ENCODE measurements at places on chromosomes 11 and 22.

DNA sequence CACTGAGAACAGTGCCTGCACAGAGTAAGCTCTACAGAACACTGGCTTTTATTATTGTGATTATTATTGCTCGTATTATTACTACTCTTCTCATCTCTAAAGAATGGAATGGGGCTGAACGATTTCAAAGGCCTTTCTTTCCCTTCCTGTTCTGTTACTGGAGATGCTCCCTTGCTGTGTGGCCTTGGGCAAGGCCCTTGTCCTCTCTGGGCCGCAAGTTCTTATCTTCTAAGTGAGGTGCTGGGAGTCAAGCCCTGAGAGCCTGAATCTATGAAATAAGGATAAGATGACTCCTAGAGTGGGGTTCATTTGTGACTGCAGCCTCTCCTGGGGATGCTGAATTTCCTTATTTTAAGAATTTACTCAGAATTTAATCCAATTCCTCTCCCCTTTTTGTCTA lies 113.5 kb downstream of the FBXO7 start:
- no peak for DNase-seq

DNA sequence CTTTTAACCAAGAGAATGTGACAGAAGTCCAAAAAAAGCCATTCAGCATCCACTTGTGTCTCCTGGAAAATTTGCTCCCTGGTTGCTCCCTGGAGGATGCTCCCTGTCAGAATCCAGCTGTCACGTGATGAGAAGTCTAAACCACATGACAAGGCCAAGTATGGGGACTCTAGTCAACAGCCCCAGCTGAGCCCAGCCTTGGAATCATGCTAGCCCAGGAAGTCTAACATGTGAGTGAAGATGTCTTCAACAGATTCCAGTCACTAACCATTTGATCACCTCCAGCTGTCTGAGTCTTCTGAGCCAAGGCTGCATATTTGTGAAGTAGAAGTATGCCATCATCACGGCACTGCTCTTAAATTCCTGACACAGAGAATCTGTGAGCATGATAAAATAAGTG lies 4.2 kb downstream of the OR56B4 start:
- DNase-seq = no peak

GRCh38 chr22:33535937-33536875 lies 384.1 kb downstream of the LARGE1 start:
- DNase-seq = no peak

DNA sequence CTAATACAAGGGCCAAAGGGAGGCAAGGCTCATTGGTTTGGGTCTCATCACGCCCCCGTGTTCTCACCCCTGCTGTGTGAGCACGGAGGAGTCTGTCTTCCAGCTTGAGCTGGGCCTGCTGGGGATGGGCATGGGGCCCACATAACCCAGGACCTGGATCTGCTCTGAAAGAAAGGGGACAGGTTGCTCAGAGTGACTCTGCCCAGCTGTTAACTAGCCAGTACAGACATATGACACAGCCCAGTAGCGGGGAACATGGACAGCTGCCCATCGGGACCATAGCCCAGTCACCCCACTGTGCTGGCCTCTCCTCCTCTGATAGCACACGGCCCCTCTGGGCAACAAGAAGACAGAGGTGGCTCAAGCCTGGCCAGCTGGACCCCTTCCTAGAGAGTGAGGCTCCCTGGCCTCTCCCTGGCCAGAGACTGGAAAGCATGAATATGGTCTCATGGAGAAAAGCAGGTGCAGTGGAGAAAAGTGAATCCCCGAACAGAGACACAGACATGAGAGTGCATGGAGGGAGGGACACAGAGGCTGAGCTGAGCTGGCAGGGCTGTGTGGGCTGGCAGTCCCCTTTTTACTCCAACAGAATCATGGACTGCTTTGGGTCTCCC lies 973.9 kb downstream of the BRD1 start:
- DNase-seq = no peak

DNA sequence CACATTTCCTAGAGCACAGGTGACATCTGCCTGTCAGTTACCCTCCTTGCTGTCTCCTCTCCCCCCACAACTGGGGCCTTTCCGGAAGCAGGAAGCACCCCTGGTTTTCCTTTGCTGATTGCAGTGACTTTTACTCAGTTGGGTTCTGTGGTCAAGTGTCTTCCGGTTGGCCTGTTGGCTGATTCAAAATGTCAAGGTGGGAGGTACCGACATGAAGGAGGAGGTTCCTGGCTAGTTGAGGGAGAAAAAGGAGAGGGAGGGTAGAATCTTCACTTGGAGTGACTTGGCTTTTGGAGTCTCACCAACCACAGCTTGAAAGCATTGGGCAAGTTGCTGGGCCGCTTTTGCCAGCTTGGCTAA lies 9.3 kb upstream of the ADAMTS15 start:
- DNase-seq = no peak

DNA sequence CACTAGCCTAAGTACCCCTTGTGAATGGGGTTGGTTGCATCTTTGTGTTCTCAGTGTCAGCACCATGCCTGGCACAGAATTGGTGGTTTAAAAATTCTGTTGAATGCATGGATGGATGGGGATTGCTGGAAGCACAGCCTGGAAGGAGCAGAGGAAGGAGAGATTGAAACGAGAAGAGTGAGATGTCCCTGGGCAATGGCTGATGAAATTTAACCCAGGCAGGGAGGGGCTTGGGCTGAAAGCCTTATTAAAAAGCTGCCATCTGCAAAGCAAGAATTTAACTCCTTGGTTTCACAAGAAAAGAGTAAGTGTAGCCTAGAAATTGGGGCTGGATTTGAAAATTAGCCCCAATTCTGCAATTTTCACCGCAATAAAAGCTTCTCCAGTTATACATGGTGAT lies 126.7 kb downstream of the TEAD1 start:
- DNase-seq = no peak

- DNase-seq = no peak
These were observed 19.1 kb upstream of the OOSP1 start for GRCh38 chr11:59918987-59919589.

- no peak for DNase-seq
These were observed 5.7 kb upstream of the C1QTNF6 start for GRCh38 chr22:37193629-37194191.

DNA sequence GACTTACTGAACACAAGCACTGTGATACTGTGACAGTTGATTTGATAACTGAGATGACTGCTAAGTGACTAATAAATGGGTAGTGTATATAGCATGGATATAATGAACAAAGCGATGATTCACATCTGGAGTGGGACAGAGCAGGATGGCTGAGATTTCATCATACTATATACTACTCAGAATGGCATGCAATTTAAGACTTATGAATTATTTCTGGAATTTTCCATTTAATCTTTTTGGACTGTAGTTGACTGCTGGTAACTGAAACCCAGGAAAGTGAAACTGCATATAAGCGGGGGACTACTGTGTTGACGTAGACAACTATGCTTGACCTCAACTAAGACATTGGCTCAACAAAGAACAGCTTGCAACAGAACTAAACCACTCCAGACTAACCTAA lies 20.0 kb upstream of the NUCB2 start:
- no peak for DNase-seq

- no peak for DNase-seq
These were observed 109.4 kb downstream of the GRIA4 start for GRCh38 chr11:105719073-105719822.

DNA sequence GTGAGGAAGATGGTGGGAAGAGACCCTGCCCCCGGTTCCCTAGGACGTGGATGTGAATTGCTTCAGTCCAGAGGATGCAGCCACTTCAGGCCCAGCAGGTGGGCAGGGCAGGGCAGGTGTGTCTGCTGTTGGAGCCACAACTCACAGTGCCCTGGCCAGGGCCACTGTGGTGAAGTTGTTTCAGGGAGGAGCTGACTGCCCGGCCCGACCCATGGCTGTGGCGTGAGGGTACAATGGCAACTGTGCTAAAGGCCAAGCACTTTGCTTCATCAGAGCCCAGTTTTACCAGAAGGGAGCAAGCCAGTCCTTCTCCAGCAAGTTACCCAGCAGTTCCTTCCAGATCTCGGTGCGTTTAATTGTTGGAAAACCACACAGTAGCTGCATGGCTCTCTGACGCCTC lies 1174.4 kb downstream of the BRD1 start:
- no peak for DNase-seq

DNA sequence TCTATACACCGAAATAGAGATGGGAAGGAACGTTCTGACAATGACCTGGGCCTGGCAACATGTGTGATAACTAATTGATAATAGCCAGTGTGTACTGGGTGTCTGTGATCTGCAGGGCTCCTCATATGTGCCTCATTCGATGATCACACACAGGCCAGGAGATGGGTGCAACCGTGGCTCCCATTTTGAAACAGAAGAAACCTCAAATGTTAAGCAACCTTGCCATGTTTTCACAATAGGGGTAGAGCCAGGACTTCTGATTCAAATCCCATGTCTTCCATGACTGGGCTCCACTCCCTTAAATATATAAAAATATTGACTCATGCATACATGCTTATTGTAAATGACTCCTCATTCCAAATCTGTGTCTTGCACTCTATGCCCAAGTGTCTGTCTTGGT lies 11.1 kb downstream of the APOL3 start:
- DNase-seq = no peak

DNA sequence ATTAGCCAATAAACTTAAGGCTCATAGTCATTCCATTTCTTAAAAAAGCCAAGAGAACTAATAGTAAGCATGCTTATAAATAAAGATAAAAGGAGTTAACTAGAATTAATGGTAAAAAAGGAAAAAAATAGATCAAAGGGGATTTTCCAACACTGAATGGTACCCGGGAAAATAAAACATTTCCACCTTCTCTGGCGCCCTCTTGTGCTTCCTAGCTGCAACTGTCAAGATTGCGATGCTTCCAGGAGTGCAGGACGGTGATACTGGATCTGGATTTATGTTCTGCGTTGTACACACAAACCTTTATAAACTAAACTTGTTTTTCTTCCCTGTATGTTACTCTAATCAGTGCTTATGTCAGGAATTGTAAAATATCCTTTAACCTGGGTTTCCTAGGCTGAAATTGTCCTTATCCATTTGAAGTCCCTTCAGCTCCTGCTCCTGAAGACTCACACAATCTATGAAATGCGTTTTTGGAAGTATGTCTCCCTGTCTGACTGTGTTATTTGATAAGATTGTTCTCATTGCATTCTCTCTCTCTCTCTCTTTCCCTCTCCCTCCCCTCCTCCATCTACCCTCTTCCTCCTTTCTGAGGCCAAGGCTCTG lies 9.6 kb upstream of the HTATIP2 start:
- no peak for DNase-seq

DNA sequence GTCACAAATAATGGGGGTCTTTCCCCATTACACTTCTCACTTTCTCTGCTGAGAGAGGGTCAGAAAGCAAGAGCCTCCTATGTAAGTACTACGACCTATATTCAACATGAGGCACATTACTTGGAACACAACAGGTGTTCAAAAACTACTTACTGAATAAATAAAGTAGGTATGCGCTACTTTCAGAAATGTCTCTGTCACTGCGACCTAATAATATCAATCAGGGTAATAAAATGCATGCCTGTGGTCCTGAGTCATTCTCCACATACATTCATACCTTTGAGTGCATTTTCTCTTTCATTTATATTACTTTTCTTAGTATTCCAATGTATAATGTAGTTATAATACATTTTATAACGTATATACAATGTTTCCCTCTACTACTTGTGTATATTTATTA lies 838.9 kb downstream of the DLG2 start:
- no peak for DNase-seq

DNA sequence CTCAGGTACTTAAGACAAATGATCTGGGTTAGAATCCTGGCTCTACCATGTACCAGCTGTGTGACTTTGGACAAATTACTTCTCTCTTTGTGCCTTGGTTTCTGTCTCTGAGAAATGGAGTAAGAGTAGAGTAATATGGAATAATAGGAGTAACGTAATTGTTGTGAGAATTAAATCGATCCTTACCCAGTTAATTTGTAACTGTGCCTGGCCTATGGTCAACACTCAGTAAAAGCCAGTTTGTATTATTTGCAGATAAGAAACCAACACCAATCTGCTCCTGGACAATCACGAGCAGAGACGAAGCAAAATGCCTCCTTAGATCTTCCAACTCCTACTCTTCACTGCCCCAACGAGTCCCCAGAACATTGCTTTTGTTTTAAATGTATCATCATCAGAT lies 266.7 kb downstream of the DCDC1 start:
- DNase-seq = no peak

DNA sequence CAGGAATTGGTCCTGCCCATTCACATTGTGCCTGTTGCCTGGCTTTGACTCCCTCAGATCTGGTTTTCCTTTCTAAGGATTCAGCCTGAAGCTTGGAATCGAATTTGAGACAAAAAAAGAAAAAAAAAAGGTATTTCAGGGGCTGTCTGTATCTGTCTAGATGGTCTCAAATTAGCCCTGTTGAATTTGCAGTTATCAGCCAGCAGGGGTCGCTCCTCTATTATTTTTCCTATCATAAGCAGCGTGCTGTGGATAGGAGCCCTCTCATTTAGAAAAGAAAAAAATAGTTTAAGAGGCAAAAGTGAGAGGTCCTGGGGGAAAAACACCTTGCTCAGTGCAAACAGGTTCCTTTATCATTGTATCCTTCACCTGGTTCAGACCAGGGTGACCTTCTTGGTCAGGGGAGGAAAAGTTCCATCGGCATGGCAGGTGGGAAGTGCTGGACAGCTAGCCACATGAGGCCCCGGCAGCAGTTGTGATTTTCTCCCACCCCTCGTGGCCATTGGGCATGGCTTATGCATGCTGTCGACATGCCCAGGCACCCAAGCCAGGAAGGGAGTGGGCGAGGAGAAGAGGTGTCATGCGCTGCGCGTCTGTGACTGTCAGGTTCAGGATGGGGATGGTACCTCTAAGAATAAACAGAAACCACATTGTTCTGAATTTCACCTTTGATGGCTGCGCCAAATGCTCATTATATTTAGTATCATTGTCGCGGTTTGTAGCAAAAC lies 13.1 kb downstream of the OR5AK2 start:
- no peak for DNase-seq

GRCh38 chr11:10878408-10879214 lies 20.8 kb upstream of the ZBED5 start:
- DNase-seq = no peak

DNA sequence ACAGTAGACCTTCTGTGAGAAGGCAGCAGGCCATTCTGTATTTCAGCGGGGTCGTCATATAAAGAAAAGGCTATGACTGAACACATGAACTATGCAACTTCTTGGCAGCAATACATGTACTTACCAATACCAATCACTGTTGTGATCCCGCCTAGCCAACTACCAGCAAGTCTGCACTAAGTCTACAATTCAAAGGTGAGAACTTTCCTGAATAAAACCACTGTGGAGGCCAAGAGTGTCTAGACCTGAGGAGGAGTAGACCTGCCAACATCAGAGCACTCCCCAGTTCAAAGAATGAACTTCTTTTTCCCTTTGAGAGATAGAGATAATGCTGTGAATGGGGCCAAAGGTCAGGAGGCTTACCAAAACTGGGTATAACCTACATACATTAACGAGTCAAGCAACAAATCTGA lies 108.2 kb downstream of the SIK3 start:
- no peak for DNase-seq

- DNase-seq = no peak
These were observed 39.7 kb upstream of the CALCA start for GRCh38 chr11:15011776-15012345.

DNA sequence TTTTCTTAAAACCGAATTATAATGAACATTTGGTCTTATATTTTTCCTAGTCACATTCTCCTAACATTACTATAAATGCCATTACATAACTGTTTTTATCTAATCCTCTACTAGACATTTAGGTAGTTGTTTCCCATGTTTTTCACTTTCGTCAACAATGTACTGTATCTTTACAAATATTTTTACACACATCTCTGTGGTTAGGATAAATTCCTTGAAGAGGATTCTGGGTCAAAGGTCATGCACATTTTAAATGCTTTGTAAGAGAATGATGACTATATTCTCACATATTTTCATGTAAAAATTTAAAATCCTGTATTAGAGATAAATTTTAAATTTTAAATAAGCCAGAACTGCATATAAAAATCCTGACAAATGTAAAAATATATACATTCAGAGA lies 61.3 kb upstream of the CLNS1A start:
- DNase-seq = no peak

GRCh38 chr22:39518144-39518786 lies 2.1 kb upstream of the ATF4 start:
- DNase-seq = no peak
